Ovary (tissue), 10 donors: ENCODE measurements at places on chromosomes 3 and 15. TPM values are rescaled to one million over a fixed set of nuclear protein-coding genes. Genes with fewer than 3 reads are reported as not detected.
A peak's percentile ranks its signal among the peaks of the same experiment; 100 is the strongest.

GRCh38 chr15:73924171-73924921 is 1.9 kb upstream of the LOXL1 start:
- peak; percentile 42 for DNase-seq

DNA sequence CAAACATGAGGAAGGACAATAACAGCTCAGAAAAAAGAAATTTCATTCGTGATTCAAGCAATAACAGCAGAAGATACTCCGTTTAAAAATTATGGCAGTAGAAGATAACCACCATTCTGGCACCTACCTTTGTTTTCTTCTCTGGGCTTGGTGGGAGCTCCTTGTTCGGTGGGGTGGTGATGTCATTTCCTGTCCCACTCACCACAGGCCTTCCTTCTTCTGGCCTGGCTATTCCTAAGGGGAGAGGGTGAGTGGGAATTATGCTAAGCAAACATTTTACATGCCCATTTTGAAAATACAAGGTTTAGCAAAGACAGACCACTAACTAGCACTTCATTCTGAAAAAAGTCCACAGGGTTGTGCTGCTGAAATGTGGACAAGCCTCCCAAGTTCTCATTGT is 74.4 kb downstream of the DHX30 start:
- DNase-seq = no peak

DNA sequence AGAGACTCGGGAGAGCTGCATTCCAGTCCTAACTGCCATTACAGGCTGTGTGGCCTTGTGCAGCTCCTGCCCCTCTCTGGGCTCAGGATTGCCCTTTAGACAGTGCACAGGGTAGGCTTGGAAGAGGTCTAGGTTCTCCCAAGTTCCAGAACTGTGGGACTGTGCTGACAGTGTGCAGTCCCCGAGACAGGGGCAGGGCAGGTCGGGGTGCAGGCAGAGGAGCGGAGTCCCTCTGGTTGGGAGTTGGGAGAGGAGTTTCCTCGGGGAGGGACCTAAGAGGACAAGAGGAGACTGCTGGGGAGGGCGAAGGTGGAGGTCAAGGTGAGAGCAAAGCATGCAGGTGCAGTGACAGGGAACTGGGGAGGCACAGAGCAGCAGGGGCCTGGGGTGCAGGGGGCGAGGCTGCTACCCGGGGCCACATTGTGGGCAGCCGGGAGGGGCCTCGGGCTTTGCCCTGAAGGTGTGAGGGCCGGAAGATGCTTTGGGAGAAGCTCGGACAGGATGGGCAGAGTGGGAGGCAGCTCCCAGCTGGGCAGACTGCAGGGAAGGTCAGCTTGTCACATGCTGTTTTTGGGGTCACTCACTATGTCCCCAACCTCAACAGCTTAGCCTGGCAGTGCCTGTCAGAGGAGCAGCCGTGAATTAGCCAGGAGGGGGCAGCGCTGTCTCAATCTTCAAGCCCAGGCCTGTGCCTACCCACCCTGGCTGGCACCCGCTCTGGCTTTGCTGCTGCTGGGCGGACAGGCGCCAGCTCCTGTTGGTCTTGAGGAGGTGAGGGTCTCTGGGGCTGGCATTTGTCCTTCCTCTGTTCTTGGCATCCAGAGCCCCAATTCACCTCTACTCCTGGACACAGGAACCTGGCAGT is 15.4 kb upstream of the CSPG4 start:
- peak; percentile 67 for DNase-seq

- no peak for DNase-seq
Measured at GRCh38 chr15:58393241-58393662, 38.5 kb upstream of the LIPC start.

DNA sequence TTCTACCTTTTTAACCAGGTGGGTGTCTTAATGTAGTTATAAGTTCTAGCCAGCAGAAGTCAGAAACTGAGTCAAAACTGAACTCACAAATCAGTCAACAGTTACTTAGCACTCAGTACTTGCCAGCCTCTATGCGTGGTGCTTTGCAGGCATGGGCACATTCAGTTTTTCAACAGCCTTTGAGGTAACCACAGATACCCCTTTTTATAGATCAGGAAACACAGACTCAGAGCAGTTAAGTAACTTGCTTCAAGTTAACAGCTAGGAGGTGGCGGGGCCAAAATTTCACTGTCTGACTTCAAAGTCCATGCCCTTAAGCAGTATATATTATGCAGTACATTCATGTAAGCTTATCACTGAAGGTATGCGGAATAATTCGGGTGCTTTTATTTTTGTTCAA is 139.4 kb downstream of the FHIT start:
- DNase-seq = no peak

- DNase-seq = no peak
Measured at GRCh38 chr3:41519746-41520145, 320.4 kb downstream of the CTNNB1 start.

GRCh38 chr15:36271048-36271447 is 308.4 kb upstream of the CDIN1 start:
- DNase-seq = no peak

DNA sequence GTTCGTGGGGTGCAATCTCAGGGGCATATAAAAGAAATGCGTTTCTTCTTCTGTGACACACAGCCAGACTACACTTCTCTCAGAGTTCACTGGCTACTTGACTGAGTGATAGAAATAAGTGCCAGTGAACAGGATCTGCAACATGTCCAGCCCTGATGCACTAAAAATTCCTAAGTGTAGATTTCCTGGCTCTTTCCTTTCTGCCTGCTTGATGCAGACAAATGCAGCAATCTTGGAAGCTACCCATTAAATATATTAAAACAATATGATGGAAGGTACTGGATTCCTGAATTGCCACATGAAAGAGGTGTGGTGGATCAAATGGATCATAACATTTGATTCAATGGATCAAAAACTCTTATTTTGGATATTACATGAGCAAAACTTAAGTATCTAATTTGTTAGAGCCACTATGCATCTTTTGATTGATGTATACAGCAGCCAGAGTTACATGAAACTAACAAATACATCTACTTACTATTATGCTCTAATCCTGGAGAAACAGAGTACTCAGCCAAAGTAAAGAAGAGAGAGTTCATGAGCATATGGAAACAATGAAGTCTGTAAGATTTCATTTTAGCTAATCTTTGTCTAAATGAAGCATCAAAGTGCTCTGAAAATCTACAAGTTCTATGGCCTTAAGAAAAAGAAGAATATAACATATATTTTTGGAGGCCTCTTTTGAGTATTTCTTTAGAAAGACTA is 222.6 kb downstream of the ZNF385D start:
- no peak for DNase-seq

- no peak for DNase-seq
Measured at GRCh38 chr3:14602804-14603644, 48.5 kb upstream of the CCDC174 start.

- DNase-seq = no peak
Measured at GRCh38 chr3:25532431-25533162, 104.5 kb downstream of the RARB start.

TMCO5A gene
- total RNA-seq = not detected

ACTRT3 gene
- total RNA-seq = 3.8 TPM

CLDN16 gene
- 0.25 TPM for total RNA-seq

MAGEL2 gene
- total RNA-seq = 2.4 TPM

SAMD7 gene
- total RNA-seq = not detected

CPN2 gene
- not detected for total RNA-seq

INSYN1 gene
- 31.1 TPM for total RNA-seq
